ENCODE measurements at places on chromosomes 4 and X.
A peak's percentile ranks its signal among the peaks of the same experiment; 100 is the strongest.

- H3K27me3 ChIP-seq, result no peaks in the 10 kb centered on the region
- peak overlapping the region; percentile 83 for H3K4me3 ChIP-seq
- peak overlapping the region; percentile 86 for H3K27ac ChIP-seq
- no peak for DNase-seq
- peaks cover 12% of the 10 kb centered on the region for H3K4me1 ChIP-seq
- H3K36me3 ChIP-seq, result peaks cover 10% of the 10 kb centered on the region
These were observed 1.1 kb downstream of the TAFAZZIN start for GRCh38 chrX:154412468-154412867.

GRCh38 chr4:48979914-48980579 is 6.0 kb upstream of the CWH43 start:
- DNase-seq, result no peak
- no peak overlapping the region for H3K27ac ChIP-seq
- H3K27me3 ChIP-seq, result peaks cover 10% of the 10 kb centered on the region
- no peaks in the 10 kb centered on the region for H3K4me1 ChIP-seq
- H3K4me3 ChIP-seq, result no peak overlapping the region

DNA sequence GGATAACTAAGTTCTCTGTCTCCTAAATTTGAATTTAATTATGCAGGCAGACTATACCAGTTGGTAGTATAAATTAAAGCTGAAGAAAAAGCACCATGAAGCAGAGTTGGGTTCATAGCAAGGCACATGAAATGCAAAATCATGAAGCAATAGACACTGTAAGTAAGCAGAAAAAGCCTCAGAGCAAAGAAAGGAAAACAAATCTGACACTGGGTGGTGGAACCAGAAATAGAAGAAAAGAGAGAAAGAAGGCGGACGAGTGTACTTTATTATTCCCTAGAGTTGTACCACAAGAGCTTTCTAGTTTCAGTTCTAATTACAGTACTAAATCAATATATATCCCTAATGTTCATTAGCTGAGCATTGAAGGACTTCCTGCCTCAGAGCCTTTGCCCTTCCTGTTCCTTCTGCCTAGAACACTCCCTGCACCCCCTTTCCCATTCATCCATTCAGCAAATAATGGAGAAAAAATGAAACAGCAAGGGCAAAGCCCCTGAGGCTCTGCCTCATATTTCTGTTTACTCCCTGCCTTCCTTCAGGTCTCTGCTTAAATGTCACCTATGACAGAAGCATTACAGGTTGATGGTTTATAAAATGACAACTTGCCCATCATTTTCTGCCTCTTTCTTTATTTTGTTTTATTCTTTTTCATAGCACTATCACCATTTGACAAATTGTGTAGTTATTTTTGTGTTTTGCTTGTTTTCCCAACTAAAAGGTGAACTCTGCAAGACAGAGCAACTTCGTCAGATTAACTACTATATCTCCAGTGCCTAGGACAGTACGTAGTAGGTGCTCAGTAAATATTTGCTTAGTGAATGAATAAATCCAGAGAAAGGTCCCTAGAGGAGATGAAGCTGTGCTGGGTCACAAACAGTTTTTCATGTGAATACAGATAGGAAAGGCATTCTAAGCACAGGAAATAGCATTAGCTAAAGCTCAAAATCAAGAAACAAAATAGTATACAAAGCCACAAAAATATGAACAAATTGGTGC is 154.0 kb upstream of the RASGEF1B start:
- no peak for DNase-seq
- no peak overlapping the region for H3K27ac ChIP-seq
- no peaks in the 10 kb centered on the region for H3K27me3 ChIP-seq

DNA sequence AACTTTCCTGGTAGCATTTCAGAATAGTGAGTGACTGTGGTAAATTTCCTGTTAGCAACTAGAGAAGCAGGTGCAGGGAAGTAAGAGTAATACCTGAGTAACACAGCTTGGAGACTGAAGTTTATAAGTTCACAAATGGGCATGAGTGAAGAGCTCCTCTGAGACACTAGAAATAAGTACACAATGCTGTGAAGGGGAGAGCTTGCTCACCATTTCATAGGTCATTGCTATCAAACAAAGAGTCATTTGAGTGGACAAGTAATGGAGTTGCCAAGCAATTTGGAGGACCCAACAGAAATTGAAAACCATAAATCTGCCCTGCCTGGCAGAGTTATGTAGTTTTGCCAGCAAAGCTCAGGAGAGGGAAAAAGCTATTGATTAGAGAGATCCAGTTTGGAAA is 523.6 kb downstream of the TRAM1L1 start:
- H3K4me3 ChIP-seq, result no peak overlapping the region
- no peaks in the 10 kb centered on the region for H3K4me1 ChIP-seq
- H3K36me3 ChIP-seq, result no peaks in the 10 kb centered on the region
- H3K27ac ChIP-seq, result no peak overlapping the region
- DNase-seq, result no peak
- no peaks in the 10 kb centered on the region for H3K27me3 ChIP-seq

DNA sequence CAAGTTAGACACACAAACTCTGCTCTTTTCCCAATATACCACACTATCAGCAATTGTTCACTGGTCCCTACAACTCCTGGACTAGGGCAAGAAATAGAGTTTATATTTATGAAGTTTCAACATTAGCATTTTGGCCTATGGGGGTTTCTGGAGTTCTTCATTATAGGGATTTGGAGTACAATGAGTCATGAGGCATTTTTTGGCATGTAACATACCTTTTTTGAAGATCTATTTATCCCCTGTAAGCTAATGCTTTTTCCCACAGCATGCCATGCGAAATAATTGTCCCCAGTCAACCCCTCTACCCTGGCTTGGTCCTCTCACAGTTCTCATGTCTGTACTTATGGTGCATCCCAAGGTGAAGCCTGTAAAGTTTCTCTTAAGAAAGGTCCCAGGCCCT is 36.7 kb upstream of the EDA2R start:
- no peak overlapping the region for H3K4me3 ChIP-seq
- no peaks in the 10 kb centered on the region for H3K27me3 ChIP-seq
- no peak overlapping the region for H3K27ac ChIP-seq

GRCh38 chrX:97397371-97397770 is 513.7 kb downstream of the RPA4 start:
- H3K4me3 ChIP-seq, result no peak overlapping the region
- H3K4me1 ChIP-seq, result peaks cover 45% of the 10 kb centered on the region
- peaks cover 3% of the 10 kb centered on the region for H3K36me3 ChIP-seq
- DNase-seq, result no peak

GRCh38 chr4:167826281-167826680 is 266.1 kb upstream of the ANXA10 start:
- H3K4me1 ChIP-seq, result no peaks in the 10 kb centered on the region
- DNase-seq, result no peak
- H3K27ac ChIP-seq, result no peak overlapping the region
- H3K36me3 ChIP-seq, result no peaks in the 10 kb centered on the region
- no peaks in the 10 kb centered on the region for H3K27me3 ChIP-seq
- no peak overlapping the region for H3K4me3 ChIP-seq

Data from activated T-helper 1 cell treated with anti-CD3 and anti-CD28 coated beads, Interleukin-12 subunit alpha, Interleukin-12 subunit beta, Interleukin-2, Interleukin-4 antibody, amounts not matched to agents 30 ng/mL and 10 ng/mL and 1 ng/mL, durations not matched to agents 14 hours and 24 hours and 36 hours (primary cell).